Skin of body (tissue), 3 donors: ENCODE measurements at places on chromosomes 1 and 21.

DNA sequence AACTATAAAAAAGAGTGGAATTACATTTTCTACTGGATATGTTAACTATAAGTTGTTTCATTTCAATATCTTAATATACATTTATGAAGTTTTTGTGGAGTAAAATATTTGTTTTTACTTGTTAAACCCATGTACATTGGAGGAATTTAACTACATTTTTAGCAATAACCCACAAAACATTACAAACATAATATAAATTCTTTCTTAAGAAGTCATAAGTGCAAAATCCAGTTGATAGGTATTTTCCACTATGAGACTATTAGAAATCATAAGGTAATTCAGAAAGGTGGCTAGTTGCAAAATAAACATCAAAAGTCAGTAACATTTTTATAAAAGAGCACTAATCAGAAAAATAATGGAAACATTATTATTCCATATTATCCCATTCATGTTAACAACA lies 73.9 kb upstream of the RRP15 start:
- no peak for DNase-seq

DNA sequence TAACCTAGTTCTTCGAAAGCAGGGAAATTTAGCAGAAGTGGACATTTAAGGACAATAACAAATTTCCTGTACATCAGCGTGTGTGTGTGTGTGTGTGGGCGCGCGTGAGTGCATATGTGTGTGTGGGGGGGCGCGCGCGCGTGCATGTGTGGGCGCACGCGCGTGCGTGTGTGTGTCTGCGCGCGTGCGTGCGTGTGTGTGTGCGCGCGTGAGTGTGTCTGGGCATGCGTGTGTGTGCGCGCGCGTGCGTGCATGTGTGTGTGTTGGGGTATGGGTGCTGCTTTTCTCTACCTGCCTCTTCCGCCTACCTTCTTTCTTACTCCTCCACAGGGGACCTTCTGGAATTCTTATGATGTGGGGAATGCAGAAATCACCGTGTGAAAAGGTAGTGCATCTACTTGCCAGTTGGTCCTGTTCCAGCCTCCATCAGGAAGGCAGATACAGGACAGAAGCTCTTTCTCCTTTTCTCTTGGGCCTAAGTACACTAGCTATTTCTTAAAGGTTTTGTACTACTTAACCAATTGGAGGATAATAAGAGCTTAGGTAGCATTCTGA lies 165.4 kb upstream of the KCNK2 start:
- no peak for DNase-seq

GRCh38 chr1:81800695-81801650 lies at the start of gene ADGRL2:
Gene ADGRL2 (plus strand): TSS chr1:81800934. CDS start chr1:81836985, 36,051 bp downstream.
- peak; percentile 94 for DNase-seq

GRCh38 chr1:221611656-221612046 lies 130.2 kb downstream of the DUSP10 start:
- no peak for DNase-seq

DNA sequence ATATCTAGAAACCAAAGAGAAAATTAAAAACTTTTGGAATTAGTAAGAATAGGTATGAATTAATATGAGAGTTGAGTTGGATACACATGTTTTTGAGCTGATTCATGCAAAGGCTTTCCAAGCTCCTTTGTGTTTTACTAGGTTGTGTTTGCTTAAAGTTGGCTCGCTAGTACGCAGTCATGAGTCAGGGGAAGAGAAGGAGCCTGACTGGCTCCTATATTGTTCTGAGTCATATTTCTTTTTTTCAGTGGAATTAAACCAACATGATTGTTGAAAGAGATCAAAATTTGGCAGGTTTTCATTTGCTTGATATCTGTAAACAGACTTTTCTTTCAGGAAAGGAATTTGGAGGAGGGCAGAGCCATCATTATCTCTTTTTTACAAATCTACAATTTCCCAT lies 66.7 kb downstream of the MAGI3 start:
- DNase-seq = no peak
